Fibroblast of lung (primary cell): ENCODE measurements at places on chromosomes 12 and 14. TPM values are rescaled to one million over a fixed set of nuclear protein-coding genes. Genes with fewer than 3 reads are reported as not detected.

The MYH6 gene
- total RNA-seq = not detected in 2 replicates

The USP44 gene
- total RNA-seq = 27.2 and 27.4 TPM in 2 replicates

The ATL1 gene
- 6.9 and 16.2 TPM in 2 replicates for total RNA-seq

The KCNA5 gene
- not detected in 2 replicates for total RNA-seq

The LAG3 gene
- 0.17 and 0.26 TPM in 2 replicates for total RNA-seq

The TAS2R30 gene
- total RNA-seq = 2.6 and 4.0 TPM in 2 replicates

The FMNL3 gene
- total RNA-seq = 17.2 and 22.5 TPM in 2 replicates

GRCh38 chr14:75884198-75884611 lies 97.6 kb downstream of the TGFB3 start:
- peak; percentile 84 for DNase-seq

- peak; percentile 92 for DNase-seq
Observed at GRCh38 chr12:79451978-79452377, 238.8 kb downstream of the PAWR start.

DNA sequence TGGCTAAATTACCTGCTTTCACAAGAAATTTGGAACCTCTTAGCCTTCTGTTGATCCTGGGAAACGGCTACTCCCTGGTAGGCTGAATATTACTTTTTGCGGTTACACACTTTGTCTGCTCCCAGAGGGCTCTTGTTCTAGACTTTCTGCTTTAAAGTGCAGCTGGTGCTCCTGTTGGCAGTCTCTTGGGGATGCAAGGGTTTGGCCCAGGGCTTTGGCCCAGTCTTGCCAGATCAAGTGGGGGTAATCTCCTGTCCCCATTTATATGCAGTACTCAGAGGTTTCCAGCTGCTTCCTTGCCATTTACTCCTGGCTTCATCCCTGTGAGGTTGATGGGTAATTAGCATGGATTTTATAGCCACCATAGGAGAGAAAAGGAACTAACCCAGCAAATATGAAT lies 558.2 kb upstream of the MIS18BP1 start:
- no peak for DNase-seq

DNA sequence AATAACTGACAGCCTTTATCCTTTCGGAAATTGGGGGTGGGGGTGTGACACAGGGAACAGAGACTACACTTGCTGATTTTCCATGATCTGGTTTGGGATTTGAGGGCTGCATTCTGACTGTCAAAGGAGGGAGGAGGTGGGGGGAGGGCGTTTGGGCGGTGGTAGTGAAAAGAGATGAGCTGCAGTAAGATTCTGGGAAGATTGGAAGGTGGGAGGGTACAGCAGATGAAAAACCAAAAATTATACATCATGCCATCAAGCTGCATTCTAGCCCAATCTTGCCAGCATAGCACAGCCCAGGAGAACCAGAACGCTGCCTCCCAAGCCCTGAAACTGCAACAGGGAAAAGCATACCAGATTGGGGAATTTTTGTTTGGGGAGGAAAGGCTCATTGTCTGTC lies 2.4 kb downstream of the RND1 start:
- DNase-seq = no peak

DNA sequence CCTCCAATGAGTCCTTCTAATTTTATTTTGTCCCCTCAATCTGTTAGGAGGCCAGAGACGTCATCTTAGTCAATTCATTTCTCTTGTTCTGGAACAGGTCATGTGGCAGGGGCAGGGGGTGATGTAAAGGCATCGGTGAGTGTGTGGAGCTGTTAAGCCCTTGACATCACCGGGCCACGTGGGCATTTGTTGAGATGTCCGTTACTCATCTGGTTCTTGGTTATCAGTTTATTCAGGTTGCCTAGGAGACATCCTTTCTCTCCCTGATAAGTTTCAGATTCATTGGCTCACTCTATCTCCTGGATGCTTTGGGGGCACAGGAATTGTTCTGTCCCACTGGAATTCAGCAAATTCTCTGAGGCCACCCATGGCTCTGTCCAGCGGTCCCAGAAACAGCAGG lies 33.6 kb upstream of the SEL1L start:
- DNase-seq = no peak

GRCh38 chr12:34526946-34527345 lies 504.6 kb downstream of the ALG10 start:
- DNase-seq = no peak

DNA sequence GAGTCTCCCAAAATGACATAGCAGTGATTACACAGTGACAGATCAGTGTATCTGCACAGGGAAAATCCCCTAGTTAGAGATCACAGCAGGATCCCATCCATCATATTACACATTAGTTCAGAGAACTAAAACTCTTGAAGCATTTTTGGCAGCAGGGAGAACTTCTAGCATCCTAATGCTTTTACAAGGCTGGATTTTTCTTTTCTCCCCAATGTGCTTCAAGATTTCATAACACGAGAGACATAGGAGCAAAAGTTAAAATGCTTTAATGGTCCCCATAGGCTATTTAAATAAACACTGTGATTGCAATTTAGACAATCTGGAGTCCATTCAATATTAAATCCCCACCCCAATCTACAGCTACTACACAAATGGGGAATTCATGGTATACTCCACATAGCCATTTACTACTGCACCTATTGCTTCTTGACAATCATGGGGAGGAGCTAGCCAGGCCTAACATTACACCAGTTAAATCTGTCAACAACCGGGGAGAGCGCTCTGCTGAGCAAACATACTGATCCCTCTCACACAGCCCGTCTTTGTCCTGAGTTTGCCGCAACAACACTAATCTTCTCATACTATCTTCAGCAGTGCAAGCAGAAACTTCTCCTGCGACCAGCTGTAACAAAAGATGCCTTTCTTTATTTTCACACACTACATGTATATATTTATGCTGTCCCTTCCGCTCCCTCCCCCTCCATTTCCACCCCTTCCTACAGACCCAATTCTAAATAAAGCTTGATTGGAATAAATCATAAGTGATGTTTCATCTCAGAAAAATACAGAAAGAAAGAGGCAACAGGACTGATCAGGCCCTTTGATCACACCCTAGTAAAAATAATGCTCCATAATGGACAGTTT lies 120.3 kb upstream of the SOX5 start:
- DNase-seq = peak; percentile 67

GRCh38 chr12:6873094-6874014 lies at the start of gene SPSB2:
TSS of gene SPSB2 (minus strand) at chr12:6873303. CDS start at chr12:6872901, 402 bp downstream.
- DNase-seq = peak; percentile 94

GRCh38 chr12:58540480-58541299 lies 379.6 kb downstream of the LRIG3 start:
- peak; percentile 94 for DNase-seq

DNA sequence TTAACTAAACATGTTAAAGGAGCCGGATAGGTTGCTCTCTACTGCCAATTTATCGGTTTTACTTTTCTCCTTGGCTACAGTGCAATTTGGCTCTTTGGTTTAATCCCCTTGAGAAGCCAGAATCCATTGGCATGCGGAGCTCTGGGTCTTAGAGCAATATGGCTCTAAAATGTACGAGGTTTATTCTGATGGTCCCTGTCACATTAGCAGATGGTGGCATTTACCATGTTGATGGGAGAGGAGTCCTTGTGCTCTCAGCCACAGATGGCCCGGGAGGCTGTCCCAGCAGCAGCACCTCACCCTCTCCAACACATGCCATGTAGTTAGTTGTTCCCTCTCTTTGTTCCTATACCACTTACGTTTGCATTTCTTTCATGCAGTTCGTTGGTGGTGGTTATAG lies 179.7 kb downstream of the RGS6 start:
- no peak for DNase-seq
